Activated T-cell treated with anti-CD3 and anti-CD28 coated beads, Interleukin-2, amount 50 U/mL, for 24 hours (primary cell): ENCODE measurements at places on chromosomes 2 and 18.
A peak's percentile ranks its signal among the peaks of the same experiment; 100 is the strongest.

DNA sequence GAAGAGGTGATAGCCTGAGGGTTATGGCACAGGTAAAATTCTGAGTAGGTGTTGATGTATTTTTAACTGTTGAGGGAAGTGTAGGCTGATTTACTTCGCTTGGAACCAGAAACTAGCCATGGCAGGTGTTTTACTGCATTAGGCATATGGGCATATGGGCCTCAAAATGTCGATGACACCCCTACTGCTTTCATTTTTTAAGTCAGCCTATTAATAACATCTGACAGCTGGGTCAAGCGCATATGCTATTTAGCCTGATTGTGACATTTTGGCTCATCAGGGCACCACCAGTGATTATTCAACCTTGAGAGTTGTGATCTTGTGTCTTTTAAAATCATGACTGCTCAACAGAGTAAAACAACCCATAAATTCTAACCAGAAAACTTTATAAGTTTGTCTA lies 1396.9 kb upstream of the NXPH2 start:
- no peak for DNase-seq

GRCh38 chr2:112731479-112731878 lies 10.7 kb downstream of the NT5DC4 start:
- no peak for DNase-seq

GRCh38 chr2:24409171-24409570 lies 48.8 kb upstream of the ITSN2 start:
- DNase-seq: no peak

DNA sequence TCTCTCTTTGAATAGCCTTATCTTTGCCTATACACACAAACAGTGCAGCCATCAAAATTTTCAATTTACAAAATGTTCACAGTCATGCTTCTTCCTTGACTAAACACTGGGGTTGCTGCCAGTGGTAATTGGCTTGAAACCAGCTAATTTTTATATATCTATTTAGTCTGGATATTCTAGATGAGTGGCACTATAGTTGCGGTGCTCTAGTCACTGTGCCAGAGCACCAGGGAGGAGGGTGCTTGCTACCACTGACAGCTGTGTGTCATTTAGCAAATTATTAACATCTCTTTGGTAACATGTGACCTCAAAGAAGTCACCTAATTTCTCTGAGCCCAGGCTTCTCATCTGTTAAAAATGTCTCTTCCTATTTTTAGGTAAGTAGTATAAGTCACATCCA lies 130.4 kb downstream of the MEIS1 start:
- DNase-seq: no peak

DNA sequence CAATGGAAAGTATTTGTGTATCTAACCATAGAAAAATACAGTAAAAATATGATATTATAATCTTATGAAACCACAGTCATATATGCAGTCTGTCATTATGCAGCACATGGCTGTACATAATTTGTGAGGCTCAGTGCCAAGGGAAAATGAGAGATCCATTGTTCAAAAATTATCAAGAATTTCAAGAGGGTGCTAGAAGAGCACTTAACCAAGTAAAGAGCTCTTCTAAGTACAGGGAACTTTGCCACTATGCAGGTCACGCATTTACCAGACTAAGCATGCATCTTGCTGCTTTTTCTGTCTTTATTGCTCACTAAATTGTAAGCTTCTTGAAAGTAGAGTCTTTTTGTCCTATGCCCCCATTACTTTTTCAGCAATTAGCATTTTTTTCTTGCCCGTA lies 438.0 kb downstream of the LRP1B start:
- no peak for DNase-seq

GRCh38 chr2:145546091-145546490 lies 1026.2 kb upstream of the ZEB2 start:
- no peak for DNase-seq

DNA sequence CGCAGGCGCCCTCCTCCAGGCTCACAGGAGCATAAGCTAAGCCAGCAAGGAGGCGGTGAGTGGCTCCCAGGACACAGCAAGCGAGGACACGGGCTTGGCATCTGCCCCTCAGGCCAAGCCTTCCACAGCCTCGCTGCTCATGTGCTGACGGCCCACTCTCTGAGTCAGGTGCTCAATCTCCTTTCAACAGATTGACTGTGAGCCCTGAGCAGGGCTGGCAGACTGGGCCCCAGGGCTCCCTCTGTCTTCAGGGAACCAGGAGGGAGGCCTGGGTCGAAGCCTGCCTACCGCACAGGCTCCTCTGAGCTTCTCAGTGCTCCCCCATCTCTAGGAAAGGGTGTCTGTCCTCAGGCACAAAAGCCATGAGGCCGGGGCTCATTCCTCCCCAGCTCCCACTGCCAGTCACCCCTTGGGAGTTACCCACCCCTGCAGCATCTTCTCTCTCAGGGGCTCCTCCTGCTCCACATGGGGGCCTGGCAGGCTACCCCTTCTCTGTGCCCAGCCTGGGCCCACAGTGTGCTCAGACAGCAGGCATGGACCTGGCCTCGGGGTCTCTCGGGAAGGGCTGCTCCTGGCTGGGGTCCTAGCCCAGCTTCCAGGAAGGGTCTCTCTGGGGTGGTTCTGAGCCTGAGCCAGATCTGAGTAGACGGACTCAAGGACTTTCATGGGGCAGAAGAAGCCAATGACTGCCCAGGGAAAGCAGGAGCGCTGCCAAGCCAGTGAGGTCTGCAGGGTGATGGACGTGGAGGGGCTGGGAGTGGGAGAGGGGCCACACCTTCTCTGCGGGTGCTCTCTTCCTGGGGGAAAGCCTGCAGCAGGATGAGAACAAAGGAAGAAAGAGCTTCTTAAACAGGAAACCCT lies 138.0 kb upstream of the GPC1 start:
- DNase-seq: no peak

GRCh38 chr2:38192046-38192445 lies 116.1 kb upstream of the CYP1B1 start:
- no peak for DNase-seq

DNA sequence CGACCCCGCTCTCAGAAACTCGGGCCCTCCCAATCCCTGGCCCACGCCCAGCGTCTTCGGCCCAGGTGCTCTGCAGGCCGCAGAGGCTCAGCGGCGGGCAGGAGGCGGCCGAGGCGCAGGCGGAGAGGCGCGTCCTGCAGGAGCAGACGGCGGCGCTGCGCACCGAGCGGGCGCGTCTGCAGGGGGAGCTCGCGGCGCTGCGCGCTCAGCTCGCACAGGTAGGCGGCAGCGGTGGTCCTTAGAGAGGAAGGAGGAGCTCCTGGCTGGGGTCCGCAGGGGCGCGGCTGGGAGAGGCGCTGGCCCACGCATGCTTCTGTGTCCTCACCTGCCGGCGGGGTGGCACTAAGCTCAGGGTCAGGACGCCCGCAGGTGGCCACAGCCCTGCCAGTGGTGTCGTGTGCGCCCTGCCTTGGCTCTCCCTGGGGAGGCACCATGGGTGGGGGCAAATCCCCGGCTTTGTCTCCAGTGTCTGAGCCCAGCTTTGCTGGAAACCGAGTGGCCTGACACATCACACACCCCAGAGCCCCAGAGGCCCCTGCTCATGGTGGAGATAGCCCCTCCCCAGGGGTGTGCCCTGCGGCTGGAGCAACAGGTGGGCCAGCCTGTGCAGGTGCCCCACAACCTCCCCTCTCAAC lies 14.9 kb upstream of the SNED1 start:
- DNase-seq: peak; percentile 68

DNA sequence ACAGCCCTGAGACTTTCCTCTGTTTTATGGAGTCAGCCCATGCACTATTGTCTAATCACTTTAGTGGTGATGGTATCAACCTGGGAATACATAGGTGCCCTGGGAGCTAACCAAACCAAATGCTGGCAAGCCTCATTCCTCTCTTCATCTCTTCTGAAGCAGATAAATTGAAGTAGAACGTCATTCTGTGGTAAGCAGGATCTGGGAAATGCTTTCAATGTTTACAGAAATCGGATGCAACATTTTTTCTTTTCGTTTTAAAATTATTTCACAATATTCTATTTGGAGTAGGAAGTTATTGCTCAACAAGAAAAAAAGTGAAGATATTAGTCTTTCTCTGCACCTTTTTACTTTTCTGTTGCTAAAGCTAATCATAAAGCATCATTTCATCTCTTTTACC lies 114.2 kb downstream of the RBMS1 start:
- no peak for DNase-seq

- no peak for DNase-seq
These were observed 63.9 kb upstream of the CREB1 start for GRCh38 chr2:207465894-207466293.

DNA sequence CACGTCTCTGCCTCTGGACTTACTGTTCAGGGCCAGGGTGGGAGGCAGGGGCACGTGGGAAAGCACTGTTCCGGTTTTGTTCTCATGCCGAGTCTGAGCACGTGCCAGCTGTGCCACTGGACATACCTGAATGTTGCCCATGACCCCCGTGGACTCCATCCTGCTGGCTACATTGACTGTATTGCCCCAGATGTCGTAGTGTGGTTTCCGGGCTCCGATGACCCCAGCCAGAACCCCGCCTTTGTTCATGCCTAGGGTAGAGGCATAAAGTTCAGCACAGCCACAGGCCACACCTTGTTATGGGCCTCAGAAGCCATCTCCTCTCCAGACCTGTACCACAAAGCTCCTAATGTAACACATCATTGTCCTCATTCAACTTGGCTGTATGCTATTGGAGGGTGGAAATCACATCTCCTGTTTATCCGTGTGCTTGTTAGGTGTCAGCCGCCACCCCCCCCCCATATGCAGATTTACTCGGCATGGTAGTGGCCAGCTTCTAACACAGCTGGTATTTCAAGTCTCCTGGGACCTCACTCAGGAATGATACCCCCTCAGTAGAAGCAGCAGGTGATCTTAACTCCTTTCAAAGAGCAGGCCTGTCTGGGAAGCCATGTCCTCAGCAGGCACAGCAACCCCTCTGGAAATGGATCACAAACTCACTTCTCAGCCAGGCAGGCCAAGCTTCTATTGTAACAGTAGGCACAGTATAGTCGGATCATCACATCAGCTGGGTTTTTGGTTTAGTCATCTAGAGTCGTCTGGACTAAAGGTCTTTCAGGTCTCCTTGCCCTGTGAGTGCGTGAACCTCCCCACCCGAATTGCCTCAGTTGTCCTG lies 27.6 kb downstream of the CENPO start:
- no peak for DNase-seq

DNA sequence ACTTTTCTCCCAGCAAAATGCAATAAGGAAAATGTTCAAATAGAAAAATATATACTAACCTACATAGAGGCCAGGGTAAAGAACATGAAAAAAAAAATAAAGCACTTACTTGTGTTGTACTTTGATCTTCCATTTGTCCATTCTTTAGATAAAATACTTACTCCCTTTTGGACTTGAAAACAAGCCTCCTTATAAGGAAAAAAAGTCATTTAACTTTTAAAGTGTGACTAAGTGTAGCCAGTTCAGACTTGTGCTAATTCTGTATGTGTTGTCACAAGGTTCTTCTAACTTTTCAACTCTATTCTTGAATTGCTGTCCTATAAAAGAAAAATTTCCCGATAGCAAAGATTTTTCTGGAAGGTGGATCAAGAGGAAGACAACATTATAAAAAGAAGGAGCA lies 23.2 kb downstream of the SLC40A1 start:
- DNase-seq: no peak

DNA sequence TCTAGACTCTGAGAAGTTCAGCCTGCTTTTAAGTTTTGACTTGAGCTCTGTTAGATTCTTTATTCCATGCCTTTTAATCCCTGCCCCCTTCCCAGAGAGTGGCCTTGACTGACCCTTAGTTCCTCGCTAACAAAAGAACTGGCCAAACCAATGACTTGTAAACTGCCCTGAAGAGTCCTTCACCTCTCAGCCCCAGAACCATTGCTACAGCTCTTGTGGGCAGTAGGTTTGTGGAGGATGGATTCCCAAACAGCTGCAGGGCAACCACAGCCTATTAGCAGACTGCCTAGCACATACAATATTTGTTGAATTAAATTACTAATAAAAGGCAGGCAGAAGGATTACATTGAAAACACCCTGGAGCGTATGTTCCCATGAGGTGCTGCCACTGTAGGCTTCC lies 163.9 kb downstream of the MAIP1 start:
- no peak for DNase-seq

- no peak for DNase-seq
These were observed 19.7 kb upstream of the TLK1 start for GRCh38 chr2:171180229-171180930.
